ENCODE measurements at places on chromosomes 3 and 15.

GRCh38 chr3:118973050-118973449, 61.6 kb downstream of the IGSF11 start:
- DNase-seq: no peak

DNA sequence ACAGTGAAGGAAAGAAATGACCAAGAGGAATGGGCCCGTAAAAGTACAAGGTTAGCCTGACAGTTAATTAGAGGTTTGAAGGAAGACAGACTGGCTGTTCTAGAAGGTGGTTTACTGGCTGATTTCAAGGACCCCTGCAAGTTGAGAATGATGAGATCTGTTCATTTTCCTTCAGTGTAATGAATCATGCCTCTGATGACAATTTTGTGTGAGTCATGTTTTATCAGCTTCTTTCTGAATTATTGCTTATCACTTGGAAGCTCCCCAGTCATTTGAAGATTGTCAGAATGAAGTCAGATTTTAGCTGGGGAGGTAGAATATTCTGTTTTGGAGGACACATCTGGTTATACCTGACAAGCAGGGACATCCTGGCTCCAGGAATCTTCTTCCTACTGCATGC, 50.6 kb downstream of the DRD3 start:
- no peak for DNase-seq

DNA sequence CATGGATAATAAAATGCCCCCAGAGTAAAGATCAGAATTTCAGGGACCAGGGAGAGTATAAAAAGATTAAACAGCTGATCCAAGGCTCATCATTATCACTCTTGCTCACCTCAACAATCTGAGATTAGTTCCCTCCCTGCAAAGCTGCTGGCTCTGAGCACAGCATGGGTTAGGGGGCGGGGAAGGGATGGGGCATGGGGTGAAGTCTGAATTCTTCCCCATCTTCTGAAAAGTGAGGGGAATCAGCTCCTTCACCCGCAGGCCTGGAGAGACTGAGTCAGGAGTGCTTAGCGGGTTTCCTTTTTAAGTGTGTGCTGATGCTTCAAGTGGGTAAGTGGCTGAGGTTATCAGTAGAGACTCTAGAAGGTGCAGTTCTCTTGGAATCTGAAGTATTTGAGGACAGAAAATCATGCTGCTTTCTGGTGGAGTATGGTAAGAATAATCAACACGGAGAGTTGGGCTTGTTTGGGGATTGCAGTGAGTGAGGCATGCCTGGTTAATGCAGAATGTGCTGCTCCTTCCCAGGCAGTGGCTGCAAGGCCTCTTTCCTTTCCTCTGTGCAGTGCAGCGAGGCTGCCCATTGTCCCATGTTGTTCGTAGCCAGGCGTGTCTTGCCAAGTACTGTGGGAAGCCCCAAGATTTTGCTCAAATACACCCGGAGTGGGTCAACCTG, 59.2 kb upstream of the TRAK1 start:
- no peak for DNase-seq

DNA sequence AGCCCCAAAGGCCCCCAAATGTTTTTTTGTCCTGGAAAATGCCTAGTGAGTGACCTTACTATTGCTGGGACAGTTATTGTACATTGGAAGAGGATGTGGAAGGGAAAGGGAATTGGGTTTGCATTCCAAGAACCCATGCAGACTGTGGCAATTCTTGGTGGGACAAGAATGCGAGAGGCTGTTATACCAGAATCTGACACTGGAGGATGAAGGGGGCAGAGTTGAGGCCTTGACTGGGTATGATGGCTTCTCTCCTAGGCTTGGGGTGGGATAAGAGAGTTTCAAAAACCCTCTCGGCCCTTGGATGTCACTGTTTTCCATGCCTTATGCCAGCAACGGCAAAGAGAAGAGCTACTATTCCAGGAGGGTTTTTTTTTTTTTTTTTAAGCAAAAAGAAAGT, 25.3 kb downstream of the IL16 start:
- DNase-seq: no peak

DNA sequence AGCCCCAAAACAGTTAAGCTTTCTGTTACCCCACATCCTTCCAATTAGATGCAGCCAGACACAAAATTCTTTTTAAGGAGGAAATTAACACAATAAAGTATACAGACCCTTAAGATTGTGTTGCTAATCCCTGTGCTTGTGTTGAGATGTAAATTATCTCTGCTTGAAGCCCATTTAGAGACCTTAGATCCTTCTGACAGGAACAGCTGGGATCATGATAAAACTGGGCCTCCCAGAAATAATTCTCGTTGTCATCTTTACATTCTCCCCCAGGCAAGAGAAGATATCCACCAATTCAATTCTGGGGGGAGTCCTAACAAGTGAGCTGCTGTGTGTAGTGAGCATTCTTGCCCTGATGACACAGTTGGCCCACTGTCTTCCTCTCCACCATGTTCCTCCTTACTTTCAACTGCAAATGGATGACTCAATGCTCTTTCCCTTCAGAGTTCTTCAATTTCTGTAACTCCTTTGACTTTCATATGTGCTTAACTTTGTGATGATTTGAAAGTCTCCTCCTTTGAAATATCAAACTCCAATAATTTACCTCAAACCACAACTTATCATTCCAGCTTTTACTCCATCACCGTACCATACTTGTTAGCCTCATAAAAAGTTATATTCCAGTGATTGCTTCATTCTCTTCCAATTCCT, 186.6 kb downstream of the RAP2B start:
- no peak for DNase-seq

DNA sequence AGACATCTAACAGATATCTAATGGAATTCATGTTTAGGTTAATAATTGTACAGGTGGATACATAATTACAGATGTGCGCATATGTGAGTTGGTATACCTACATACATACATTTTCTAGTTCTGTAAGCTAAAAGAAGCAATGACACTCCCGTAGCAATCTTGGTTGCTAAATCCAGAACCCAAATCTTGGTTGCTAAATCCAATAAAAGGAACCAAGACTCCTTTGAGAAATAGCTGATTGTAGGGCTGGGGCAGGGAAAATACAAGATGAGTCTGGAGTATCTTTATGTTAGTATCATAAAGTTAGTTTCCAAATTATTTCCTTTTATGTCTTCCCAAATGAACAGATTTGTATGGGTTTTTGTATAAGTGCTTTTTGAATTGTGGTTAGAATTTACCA, 135.2 kb downstream of the TMCC1 start:
- DNase-seq: no peak

DNA sequence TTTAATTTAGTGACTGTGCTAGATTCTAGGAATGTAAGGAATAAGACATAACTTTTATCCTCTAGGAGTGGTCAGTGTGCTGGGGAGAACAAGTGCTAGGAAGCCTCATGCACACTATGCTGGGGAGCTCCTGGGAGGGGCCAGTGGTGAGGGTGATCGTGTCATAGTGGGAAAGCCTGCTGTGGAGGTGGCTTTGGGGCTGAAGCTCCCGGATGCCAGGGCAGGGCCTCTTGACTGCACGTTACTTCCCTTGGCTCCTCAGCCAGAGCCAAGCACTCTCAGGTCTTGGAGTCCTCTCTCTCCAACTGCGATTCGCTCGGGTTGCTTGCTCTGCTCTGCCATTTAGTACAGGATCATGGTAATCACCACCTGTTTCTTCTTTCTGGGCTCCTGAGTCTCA, 33.6 kb downstream of the SQOR start:
- DNase-seq: no peak

DNA sequence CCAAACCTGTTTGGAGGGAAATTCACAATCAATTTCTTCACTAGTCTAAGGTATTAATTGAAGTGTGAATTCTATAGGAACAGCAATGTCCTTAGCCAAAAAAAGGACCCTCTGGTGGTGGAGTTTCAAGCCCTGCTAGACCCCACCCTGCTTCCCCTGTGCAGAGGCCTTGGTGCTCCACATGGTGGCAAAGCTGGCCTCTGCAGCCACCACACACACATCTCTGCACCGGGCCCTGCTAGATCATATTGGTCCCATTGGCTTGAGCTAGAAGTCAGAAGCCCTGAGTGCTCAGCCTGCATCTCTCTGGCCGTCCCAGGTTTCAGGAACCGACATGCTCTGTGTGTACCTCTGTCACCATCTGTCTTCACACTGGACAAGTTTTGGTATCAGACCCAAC, 220.9 kb upstream of the TRIM42 start:
- no peak for DNase-seq

DNA sequence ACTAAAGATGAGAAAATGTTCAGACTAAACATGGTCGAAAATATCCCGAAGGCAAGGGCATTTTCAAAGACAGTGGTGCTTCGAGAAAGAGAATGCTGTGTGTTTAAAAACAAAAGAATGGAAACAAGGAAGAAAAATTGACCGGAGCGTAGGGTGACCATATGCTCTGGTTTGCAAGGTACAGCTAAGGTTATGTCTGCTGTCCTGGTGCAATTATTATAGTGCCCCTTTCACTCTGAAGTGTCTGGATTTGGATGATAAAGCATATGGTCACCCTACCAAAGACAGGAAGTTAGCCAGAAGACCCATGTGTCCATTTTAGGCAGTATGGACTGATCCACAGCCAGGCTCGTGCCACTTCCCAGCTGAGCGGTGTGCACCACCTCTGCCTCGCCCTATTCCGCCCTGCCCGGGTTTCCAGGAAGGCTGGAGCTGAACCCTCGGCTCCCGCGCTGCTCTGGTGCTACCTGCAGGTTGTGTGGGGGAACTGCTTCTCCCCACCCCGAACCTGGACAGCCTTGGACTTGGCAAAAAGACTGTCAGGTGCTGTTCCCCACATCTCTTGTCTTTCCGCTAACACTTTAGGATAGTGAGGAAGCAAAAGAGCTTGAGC, 25.2 kb downstream of the GOLGA6D start:
- DNase-seq: peak; percentile 18

GRCh38 chr3:170712336-170712735, 126.5 kb upstream of the SLC7A14 start:
- DNase-seq: no peak

DNA sequence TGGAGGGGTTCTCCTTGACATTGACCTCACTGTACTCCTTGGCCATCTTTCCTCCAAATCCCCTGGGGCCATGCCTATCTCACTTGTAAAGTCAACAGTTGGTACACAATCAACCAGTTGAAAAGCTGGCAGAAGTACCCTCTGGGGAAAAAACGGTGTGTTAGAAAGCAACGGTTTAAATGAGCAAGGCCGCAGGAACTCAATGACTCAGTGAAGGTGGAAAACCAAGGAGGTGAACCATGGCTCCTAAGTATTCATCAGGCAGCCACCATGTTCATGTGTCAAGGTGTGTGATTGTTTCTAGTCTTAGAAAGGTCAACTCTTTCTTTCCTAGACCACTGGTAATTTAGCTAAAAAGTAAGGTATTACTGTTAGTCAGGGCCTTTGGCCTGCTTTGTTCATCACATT, 130.9 kb upstream of the SATB1 start:
- DNase-seq: no peak

GRCh38 chr3:24229468-24230221, 265.0 kb downstream of the THRB start:
- no peak for DNase-seq
